ENCODE measurements at places on chromosomes 4 and X.

DNA sequence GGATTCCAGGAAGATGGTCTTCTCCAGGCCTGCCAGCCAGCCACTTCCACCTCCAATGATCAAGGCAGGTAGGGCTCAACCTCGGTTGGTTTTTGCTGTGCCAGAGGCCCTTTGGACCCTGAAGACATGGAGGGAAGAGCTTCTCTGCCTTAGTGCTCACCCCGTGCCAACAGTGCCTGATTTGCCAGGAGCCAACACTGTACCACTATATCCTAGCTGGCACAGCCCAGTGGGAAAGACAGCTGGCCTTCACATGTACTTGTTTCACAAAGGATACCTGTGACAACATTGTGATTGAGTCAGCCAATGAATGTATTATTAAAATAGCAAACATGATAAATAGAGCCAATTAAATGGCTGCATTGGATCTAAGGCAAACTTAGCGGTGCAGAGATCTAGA lies 51.9 kb upstream of the PRPS1 start:
- no peak for DNase-seq

- no peak for DNase-seq
Measured at GRCh38 chrX:132394591-132394990, 94.2 kb downstream of the MBNL3 start.

DNA sequence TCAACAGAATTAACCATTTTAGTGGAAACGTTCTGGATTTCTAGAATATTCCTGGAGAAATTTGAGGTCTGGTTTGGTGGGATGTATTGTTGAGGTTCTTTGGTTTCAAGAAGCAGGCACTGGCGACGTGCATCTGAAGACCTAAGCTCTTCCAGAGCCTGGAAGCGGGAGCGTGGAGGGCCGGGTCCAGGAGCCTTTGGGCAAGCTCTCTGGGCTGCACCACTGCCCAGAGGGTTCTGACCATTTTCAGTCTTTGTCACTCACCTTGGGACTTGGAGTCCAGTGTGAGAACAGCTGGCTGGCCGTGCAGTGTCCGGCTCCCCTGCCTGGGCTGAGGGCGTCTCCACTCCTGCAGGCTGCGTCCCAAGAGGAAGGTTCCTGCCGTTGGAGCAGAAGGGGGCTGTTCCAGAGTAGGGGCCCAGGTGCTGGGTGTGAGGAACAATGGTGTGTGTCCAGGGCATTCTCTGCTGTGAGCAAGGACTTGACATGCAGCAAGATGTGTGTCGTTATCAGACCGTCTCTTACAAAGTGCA lies 24.0 kb downstream of the PIGG start:
- no peak for DNase-seq

DNA sequence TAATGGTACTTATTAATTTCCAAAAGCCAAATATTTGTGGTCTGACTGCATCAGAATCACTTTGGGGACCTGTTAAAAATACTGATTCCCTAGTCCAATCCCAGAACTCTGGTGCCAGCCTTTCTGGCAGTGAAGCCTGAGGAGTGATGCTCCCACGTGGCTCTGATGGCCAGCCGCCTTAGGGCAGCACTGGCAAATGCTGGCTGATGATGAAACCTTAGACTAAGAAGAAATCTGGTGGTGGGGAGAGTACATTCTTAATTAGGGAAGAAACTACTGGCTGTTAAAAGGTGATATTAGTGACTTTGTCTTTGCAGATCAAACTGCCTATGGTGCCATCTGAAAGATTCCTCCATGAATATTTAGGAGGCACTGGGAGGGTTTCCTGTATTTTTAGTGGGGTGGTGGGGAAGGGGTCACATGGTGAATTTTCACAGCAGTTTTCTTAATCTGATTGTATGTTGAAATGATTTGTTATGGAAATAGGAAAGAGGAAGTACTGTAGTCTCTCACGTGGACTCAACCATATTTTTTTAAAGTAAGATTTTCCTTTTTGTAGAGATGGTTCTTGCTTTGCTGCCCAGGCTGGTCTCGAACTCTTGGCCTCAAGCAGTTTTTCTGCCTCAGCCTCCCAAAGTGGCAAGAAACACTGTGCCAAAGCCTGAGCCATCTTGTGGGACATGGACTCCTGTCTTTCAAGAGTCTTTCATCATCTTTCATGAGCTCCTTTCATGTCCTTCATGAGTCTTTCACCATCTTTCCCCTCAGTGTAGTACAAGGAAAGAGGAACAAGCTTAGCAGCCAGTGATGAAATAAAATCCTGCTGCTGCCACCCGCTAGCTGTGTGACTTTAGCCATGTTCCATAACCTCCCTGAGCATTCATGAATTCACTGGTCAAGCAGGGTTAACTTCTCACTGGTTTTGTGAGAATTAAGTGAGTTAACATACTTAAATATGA lies 90.8 kb downstream of the ZNF330 start:
- no peak for DNase-seq

DNA sequence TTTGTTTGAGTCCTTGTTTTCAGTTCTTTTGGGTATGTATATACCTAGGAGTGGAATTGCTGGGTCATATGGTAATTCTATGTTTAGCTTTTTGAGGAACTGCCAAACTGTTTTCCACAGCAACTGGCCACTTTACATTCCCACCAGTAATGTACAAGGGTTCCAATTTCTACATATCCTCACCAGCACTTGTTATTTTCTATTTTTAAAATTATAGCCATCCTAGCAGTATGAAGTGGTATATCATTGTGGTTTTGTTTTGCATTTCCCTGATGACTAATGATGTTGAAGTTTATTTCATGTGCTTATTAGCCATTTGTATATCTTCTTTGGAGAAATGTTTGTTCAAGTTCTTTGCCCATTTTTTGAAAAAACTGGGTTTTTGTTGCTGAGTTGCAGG lies 39.6 kb downstream of the TMEM164 start:
- no peak for DNase-seq

- peak; percentile 86 for DNase-seq
Measured at GRCh38 chr4:143558823-143559756, 45.6 kb downstream of the SMARCA5 start.

GRCh38 chrX:82658492-82658891 lies 849.6 kb upstream of the POU3F4 start:
- no peak for DNase-seq

DNA sequence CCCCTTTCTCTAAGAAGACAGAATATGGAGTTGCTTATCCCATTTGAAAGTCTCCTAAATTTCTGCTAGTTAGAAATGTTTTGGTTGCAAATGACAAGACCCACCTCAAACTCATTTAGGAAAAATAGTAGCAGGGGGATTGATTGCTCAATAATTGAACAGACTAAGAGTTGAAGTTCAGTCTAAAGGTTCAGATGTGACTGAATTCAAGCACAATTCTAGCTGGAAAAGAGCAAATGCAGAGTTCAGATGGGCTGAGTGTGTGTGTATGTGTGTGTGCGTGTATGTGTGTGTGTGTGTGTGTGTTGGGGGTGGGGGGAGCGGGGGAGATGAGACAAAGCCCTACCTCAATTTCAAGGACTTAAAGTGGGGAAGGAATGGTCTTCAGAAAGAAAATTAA lies 35.7 kb upstream of the SH3D19 start:
- DNase-seq: no peak

GRCh38 chr4:35912174-35912573 lies 332.1 kb downstream of the ARAP2 start:
- DNase-seq: no peak

- peak; percentile 56 for DNase-seq
Measured at GRCh38 chrX:153900831-153901752, 3.4 kb upstream of the AVPR2 start.

GRCh38 chr4:140702096-140702757 lies 54.0 kb downstream of the TBC1D9 start:
- no peak for DNase-seq

DNA sequence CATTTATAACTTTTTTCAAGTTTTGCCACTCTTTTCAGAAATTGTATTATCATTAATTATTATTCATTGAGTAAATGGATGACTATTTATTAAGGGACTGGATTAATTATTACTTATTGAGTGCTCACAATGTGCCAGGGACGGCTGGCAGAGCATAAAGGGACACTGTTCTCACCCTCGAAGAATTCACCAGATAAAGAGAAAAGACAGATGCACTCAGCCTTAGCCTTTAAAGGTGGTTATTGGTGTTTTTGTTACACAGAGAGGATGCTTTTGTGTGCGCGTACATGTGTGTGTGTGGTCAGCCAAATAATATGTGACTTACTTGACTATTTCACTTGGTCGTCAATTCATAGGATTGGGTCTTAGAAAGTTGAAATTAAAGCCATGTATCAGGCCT lies 187.0 kb downstream of the ANTXR2 start:
- no peak for DNase-seq

DNA sequence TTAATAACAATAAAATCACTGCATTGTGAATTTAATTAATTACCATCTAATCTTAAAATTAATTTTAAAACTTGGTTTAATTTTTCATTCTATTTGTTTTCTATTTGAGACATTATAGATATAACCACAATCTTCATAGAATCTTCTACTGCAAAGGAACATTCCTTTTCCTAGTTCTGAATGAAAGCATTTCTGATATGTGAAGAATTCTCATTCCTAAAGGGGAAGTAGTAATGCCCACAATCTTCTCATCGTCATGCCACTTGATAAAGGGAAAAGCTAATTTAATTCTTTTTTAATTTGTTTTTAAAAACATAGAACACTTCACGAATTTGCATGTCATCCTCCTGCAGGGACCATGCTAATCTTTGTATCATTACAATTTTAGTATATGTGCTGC lies 23.7 kb downstream of the MGARP start:
- no peak for DNase-seq

GRCh38 chr4:163558539-163559044 lies 64.1 kb downstream of the TMA16 start:
- DNase-seq: peak; percentile 48

DNA sequence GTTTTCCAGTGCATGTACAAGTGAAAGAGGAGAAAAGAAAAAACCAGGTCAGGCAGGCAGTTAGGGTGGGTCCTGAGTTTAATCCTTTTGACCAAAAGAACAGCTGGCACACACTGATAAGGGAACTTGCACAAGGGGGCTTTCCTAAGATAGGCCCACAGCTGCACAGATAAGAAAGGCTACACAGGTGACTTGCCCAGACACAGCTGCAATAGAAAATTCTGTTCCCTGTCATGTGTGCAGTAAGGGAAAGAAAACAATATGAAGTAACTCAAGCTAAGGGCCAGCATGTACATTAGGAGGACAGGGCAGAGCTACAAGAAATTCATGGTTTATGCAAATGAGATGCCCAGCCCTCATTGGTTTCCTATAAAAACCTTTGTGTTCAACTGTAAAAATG lies 32.9 kb downstream of the LUZP4 start:
- no peak for DNase-seq

GRCh38 chrX:85379174-85379907 lies at the start of gene POF1B:
POF1B (minus strand) TSS chrX:85379665; CDS start chrX:85379454, 211 bp downstream.
- peak; percentile 81 for DNase-seq

DNA sequence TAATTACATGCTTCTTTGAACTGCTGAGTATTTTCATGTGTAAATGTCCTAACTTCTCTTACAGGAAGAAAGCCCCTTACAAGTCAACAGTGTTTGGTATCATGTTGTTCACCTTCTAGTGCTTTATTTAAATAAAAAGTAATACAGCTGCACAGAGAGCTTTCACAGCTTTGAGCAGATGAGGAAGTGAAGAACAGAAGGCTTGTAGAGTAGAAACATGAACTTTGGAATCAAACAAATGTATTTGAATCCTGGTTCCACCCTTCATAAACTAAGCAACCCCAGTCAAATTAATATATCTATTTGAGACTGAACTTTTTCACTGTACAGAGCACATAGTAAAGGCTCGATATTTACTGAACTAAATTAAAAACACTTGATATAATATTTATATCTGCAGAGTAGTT lies 120.5 kb downstream of the CAMK2D start:
- DNase-seq: no peak

- DNase-seq: no peak
Measured at GRCh38 chr4:88720451-88721428, 23.1 kb upstream of the NAP1L5 start.

GRCh38 chr4:139245590-139245989 lies 34.4 kb downstream of the MGARP start:
- no peak for DNase-seq

- DNase-seq: no peak
Measured at GRCh38 chrX:112704187-112704586, 24.4 kb upstream of the LHFPL1 start.

- DNase-seq: no peak
Measured at GRCh38 chrX:150849486-150849885, 49.0 kb downstream of the CD99L2 start.

GRCh38 chr4:47642985-47643760 lies 158.1 kb downstream of the ATP10D start:
- no peak for DNase-seq

- peak; percentile 93 for DNase-seq
Measured at GRCh38 chr4:962231-963208, 10.8 kb downstream of the DGKQ start.

- DNase-seq: no peak
Measured at GRCh38 chrX:10756441-10756840, 136.1 kb upstream of the MID1 start.

DNA sequence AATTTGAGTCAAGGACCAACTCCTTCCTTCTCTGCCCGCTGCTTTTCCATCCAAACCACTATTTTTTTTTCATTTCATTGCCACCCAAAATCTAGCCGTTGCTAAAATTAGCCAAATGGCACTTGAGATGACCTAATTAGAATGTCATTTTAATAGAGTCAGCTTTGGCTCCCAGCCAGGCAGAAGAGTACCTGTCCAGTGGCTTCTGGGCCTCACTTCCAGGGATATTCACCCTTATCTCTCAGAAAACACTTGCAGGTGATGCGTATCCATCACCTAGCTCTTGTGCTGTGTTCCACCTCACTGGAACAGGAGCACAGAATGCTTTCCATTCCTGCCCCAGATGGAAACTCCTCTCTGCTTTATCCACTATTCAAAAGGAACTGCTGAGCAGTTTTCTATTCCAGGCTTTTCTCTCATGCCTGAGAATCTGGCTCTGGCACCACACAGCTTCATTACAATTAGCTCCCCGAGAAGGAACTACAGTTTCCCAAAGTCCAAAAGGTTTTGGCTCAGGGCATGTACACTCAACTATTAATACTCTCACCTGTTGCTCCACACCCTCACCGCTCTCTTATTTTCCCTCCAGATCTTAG lies 18.5 kb downstream of the MAGEA9B start:
- no peak for DNase-seq
